ENCODE measurements at places on chromosomes 1 and 21.

DNA sequence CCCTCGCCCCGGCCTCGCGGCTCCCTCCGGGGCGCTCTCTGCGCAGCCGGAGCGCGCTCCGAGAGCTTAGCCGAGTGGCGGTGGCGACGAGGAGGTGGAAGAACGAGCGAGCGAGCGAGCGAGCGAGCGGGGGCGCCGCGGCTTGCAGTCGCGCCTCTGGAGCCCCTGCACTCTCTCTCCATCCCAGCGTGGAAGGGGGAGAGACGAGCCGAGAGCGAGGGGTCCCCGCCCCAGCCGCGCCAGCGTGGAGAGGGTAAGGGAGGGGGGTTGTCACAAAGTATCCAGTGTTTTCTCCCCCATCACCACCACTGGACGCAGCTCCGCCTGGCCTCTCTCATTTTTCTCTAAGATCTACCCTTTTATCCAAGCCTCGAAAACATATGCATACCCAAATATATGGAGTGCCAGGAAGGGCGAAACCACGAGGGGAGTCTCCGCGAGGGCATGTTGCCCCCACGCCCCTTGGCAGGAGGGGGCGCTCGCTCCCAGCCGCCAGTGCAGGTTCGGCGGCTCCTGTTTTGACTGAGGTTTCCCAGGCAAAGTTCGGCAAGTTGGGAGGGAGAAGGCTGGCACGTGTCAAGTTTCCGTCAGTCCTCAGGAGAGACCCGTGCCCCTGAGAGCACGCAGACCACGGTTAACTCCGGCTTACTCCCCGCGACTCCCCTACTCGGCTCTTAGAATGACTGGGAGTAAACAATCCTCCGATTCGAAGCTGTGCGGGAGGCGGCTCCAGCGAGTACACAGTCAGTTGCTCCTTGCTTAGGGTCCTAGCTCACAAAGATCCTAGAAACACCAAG is 569 bp upstream of the DAB1 start:
- no peak for DNase-seq

- peak; percentile 8 for DNase-seq
Observed at GRCh38 chr21:17045214-17045853, 467.5 kb upstream of the CXADR start.

DNA sequence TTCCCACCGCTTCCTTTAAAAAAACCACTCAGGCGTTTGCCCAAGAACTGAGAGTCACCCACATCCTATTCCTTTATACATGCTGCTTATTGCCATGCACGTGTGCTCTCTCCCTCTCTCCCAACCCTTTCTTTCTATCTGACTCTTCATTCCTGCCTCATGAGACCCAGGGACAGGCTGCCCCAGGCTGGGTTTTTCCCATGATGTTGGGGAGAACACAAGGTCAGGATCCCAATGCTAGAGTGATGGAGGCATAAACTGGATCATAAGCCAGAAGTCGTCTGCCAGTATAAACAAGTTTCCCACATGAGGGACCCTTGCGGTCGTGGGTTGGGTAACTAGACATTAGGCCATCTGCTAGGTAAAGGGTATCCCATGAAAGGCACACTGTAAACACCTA is 64.9 kb downstream of the CD2 start:
- DNase-seq: no peak

DNA sequence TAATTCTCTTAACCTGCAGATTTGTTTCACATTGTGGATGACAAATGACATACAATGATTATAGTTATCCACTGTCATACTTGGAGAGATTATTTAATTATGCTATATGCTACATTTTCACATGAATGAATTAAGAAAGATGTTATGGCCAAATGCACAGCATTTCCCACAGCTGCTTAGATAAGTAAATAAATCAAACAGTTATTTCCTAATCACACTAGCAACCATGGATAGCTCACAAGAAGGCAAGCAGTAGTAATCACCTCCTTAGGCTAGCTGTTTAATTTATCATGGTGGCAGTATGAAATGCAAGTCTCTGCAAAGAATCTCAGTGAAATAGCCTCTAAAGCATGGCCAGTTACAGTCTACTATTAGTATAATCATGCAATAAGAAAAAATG is 1581.5 kb downstream of the NCAM2 start:
- no peak for DNase-seq

DNA sequence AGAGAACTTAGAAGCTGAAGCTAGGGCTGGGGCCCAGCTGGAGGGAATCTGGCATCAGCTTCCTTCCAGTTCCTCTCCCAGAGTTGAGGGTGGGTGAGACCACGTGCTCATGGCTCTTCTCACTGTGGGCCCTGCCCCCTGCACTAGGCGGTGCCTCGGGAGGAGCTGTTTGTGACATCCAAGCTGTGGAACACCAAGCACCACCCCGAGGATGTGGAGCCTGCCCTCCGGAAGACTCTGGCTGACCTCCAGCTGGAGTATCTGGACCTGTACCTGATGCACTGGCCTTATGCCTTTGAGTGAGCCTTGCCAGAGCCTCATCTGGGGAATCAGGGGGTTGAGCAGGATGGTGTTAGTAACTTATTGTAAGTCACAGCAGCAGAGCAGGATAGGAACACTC is 16.1 kb downstream of the AKR1A1 start:
- DNase-seq: no peak

GRCh38 chr1:159862031-159862430 is 426 bp downstream of the VSIG8 start:
- DNase-seq: no peak
